ENCODE measurements at places on chromosomes 2 and 18. TPM values are rescaled to one million over a fixed set of nuclear protein-coding genes. Genes with fewer than 3 reads are reported as not detected.

Gene ALK
- not detected for total RNA-seq

Gene GPR39
- 0.37 TPM for total RNA-seq

Gene ABCG8
- not detected for total RNA-seq

Gene CFLAR
- 142 TPM for total RNA-seq

Gene COX7A2L
- 58.7 TPM for total RNA-seq

Gene NIFK
- 45.8 TPM for total RNA-seq

Gene DNER
- 1.1 TPM for total RNA-seq

Gene HOXD13
- not detected for total RNA-seq

Gene GCKR
- total RNA-seq = 0.65 TPM

Data from posterior vena cava (tissue), 2 donors.